Activated T-helper 1 cell treated with Interleukin-2 at 50 U/mL for 16 hours (primary cell): ENCODE measurements at places on chromosomes 5 and 9.

GRCh38 chr5:82163452-82164175 lies 114.5 kb downstream of the RPS23 start:
- no peak for DNase-seq

GRCh38 chr9:133615186-133615585 lies 6.0 kb upstream of the FAM163B start:
- no peak for DNase-seq

DNA sequence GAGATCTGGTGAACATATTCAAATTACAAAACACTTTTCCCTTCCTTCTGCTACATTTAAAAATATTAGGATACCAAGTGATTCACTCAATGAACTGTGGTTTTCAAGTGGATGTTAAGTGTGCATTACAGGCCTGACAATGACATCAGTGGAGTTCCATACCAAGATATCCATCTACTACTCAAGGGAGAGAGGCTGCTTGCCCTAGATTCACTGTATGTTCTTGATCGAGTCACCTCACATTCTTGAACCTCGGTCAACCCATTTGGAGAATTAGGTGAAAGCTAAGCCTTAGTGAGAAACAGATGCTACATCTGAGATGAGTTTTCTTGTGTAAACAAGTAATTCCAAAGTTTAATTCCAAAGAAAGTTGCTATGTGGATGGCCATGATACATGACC lies 142.2 kb downstream of the FGF10 start:
- no peak for DNase-seq

DNA sequence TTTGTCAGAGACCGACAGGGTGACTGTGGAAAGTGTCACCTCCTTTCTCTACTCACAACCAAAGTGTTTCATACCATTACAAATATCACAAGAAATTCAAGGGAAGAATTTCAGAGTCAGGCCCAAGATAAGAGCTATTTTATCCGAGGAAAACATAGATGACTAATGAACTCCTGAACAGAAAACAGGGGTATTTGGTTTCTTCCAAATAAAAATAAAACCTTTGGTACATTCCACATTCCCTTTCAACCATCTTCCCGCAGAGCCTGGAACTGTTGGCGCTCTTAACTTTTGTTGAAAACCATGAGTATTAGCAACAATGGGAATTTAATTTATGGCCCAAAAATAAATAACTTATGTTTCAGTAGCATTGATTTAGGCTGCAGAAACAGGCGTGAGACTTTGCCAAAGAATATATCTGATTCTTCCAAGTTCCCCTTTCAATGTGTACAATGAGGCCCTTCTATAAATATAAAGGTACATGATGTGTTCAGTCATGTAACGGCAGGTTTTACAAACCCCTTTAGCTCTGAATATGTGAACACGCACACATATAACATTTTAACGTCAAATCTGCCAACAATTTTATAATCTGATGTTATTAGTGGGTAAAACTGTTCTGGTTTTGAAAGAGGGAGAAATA lies 69.5 kb downstream of the RETREG1 start:
- no peak for DNase-seq

- no peak for DNase-seq
Measured at GRCh38 chr5:67375606-67376005, 179.0 kb upstream of the CD180 start.

- no peak for DNase-seq
Measured at GRCh38 chr5:156271569-156271968, 55.4 kb upstream of the SGCD start.

GRCh38 chr9:74120470-74120869 lies 376.7 kb upstream of the RORB start:
- no peak for DNase-seq

GRCh38 chr9:125255781-125256391 lies 5.7 kb upstream of the GAPVD1 start:
- no peak for DNase-seq

GRCh38 chr5:40677456-40677855 lies 2.3 kb upstream of the PTGER4 start:
- DNase-seq: no peak

DNA sequence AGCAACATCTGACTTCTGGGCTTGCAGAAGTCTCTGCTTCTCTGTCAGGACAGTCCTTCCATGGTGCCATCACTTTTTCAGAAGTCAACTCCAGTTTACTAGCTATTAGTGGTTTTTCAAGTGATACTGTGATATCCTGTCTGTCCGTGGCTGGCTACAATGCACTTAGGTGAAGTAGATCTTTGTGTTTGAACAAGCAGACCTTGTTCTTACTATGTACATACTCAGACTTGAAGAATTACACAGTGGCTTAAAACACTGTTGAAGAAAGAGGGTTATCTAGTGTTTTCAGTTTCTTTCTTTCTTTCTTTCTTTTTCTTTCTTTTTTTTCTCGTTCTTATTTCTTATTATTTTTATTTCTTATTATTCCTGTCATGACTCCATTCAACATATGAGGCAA lies 228.7 kb downstream of the NTRK2 start:
- no peak for DNase-seq

GRCh38 chr5:92470770-92471169 lies 1087.7 kb upstream of the ARRDC3 start:
- no peak for DNase-seq

DNA sequence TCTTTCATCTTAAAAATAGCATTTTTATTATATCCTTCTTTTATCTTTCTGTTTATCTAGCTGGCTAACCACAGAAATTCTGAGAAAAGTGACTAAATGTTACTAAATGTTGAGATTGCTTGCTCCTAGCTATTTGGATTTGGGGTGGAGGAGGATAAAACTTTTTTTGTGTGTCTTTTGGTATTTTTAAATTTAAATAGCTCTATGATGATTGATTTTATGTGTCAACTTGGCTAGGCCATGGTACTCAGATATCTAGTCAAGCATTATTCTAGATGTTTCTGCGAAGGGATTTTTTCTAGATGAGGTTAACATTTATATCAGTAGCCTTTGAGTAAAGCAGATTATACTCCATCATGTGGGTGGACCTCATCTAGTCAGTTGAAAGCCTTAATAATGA lies 75.0 kb downstream of the GCNT1 start:
- no peak for DNase-seq

GRCh38 chr5:141199359-141200235 lies at the start of gene PCDHB11:
Gene PCDHB11, plus strand, starts transcription at chr5:141199627. Its CDS starts 148 bp downstream, at chr5:141199775.
- DNase-seq: no peak

DNA sequence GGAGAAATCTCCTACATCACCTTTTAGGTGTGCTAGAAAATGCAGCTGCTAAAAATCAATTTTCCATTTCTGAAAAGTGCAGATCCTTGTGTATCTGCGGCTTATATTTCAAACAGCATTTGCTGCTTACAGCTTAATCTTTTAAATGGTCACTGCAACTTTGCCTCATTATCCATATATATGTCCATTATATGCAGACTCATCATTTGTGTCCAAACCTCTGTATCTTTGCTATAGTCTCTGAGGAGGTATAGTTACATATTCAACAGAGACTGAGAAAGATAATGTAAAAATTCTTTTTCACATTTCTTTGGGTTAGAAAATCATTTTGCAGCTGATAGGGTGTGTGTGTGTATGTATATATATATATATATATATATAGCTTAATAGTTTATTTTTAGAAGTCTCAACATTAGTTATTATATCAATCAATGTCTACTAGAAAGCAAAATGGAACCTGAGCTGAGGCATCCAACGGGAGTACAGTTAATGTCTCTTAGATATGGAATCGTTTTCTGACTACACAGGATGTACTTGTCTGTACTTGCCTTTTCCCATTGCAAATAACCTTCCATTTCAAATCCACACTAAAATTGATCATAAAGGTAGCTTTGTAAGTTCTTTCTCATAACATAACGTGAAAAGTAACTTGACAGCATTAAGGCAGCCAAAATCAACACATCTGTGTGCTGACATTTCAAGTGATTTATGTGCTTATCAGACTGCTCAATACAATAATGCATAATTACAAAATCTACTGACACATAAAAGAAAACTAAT lies 267.0 kb upstream of the HAPLN1 start:
- no peak for DNase-seq

GRCh38 chr5:1661311-1661710 lies 137.6 kb upstream of the LPCAT1 start:
- no peak for DNase-seq

DNA sequence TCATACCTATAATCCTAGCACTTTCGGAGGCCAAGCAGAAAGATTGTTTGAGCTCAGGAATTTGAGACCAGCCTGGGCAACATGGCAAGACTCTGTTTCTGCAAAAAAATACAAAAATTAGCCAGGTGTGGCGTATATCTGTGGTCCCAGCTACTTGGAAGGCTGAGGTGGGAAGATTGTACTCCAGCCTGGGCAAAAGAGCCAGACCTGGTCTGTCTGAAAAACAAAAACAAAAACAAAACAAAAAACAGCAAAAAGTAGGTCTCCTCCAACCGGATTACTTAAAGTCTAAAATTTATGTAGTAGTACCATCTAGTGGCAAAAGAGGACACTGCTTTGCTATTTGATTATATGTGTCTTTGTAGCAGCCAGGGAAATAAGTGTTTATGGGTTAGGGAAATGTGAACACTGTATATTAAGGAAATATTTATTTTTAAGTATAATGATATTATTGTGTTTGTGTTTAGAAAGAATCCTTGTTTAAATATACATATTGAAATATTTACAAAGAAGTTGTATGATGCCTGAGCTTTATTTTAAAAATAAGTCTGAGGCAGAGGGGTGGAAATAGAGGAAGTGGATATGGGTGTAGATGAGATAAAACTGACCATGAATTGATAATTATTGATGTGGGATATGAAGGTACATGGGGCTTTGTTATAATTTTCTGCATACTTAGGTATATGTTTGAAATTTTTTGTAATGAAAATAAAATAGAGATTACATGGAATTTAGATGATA lies 20.0 kb downstream of the APC start:
- no peak for DNase-seq

DNA sequence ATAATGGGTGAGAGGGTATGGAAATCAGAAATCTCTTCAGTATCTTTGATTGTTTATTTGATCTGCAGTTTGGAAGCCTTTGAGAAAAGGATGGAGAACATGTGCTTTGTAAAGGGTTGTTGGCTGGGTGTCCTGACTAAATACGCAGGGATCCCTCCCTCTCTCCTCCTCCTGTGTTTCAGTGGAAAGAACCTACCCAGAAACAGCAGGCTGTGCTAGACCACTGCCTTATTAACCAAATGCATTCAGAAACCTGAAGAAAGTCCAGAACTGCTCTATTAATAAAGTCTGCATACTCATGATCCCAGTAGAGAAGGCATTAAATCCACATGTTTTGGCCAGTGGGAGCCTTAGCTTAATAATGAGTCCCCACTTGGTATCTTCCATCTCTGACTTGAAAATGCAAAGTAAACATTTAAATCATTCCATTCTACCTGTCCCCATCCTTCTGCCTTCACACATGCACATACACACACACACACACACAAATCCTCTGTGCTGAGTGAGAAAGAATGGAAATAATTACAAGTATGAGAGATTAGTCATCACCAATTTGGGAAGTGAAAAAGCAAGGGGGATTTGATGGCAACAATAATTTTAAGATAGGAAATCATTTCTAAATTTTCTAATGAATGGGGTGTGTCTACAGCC lies 10.0 kb upstream of the LECT2 start:
- no peak for DNase-seq

- DNase-seq: no peak
Measured at GRCh38 chr9:92632641-92633040, 37.3 kb downstream of the IPPK start.

GRCh38 chr9:93226819-93227218 lies 42.9 kb downstream of the WNK2 start:
- DNase-seq: no peak

GRCh38 chr9:99762470-99762869 lies 59.2 kb upstream of the NR4A3 start:
- DNase-seq: no peak

GRCh38 chr5:103207011-103207410 lies 51.6 kb upstream of the MACIR start:
- no peak for DNase-seq

GRCh38 chr5:8769631-8770030 lies 776.2 kb downstream of the SEMA5A start:
- DNase-seq: no peak

DNA sequence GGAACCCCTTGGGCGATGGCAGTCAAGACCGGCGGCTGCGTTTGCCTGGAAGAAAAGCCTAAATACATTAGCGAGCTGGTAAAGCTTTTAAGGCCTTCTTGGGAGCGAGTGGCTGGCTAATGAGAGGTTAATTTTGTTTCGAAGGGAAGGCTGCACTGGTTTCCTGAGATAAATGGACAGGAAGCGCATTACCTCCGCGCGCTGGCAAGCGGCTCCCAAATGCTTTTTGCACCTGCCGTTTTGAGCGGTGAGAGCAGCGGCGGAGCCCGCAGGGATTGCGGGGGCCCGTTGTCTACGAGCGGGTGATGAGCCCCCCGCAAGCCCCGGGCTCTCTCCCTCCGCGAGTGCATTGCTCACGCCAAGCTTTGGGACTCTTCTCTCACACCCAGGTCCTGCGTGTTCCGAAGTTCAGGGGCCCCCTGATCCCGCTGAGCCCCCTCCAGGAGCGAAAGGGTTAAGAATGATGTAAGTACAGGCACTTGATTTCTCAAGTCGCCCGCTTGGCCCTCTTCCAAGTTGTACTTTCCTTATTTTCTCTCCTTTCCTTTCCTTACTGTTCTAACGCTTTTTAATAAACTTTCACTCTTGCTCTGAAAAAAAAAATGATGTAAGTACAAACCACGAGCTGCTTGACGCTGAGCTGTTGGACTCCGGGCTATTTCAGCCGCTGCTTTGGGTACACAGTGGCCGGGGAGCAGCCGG lies 3.1 kb upstream of the RGMB start:
- DNase-seq: no peak

DNA sequence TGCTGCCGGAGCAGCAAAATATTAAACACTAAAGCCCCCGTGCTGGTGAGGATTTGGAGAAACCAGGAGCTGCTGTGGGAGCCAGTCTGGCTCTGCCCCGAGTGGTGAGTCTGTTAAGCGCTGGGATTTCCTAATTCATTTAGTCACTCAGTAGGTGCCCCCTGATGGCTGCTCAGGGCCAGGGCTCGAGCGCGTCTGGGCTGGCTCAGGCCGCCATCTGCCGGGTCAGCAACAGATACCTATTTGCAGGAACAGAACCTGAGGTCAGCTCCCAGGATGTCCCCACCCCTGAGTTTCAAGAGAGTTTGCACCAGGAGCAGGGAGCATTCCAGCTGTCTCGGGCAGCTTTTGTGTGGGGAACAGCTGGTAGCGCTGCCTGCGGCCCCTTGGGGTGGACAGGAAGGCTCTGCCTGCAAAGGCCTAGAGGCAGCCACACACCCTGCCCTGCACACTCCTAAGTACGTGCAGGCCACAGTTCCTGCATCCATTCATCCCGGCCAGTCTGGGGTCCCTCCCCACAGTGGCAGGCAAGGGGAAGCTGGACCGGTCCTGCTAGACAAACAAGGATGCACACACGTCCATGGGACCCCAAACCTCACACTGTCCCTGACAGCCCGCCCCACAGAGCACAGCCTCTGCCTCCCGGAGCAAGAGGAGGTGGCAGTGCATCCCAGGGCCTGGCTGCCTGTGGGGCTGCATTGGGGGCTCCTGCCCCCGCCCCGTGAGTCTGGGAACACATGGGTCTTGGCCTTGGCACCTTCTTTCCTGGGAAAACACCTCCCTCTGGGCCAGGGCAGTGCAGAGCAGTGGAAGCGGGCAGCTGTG lies 83.7 kb downstream of the ADAMTS2 start:
- DNase-seq: no peak
